ENCODE measurements at places on chromosomes 11 and 22.

DNA sequence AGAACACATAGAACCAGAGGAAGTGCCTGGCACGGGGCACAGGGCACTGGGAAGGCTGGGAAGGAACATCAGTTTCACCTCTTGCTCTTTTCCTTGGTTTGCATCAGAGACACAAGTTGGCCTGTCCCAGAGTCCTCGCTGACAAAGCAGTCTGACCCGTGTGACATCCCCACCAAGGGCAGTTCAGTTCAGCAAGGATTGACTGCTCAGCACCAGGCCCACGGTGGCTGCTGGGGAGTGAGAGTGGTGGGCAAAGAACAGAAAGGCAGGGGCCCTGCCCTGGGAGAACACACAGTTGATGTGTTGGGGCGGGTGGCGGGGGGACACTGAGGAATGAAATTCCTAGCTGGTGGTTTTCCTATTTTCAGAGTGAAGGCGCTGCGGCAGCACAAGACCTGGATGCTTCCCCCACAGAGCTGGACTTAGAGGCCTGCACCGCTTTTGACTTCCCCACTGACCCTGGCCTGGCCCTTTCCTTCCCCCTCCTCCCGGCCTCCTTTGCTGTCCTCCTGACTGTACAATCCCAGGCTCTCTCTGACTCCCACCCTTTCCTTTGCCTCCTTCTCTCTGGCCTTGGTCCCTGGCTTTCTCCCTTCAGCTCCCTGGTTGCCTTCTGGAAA, 2.2 kb upstream of the TMPRSS13 start:
- DNase-seq: no peak

DNA sequence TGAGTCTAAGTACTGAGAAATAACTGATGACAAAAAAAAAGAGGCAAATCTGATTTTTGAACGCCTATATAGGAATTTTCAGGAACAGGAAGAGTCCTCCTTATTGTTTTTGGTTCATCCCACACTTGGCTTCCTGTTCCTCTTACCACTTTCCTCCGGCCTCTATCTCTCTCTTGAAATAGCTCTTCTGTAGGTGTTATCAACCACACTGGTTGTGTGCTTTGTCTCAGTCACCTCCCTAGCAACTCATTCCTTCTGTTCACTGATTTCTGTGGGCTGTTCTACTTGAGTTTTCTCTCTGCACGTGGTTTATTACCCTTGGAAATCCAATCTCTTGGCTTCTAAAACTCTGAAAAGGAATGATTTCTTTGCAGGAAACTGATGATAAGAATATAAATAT, 78.7 kb upstream of the C11orf87 start:
- DNase-seq: no peak

DNA sequence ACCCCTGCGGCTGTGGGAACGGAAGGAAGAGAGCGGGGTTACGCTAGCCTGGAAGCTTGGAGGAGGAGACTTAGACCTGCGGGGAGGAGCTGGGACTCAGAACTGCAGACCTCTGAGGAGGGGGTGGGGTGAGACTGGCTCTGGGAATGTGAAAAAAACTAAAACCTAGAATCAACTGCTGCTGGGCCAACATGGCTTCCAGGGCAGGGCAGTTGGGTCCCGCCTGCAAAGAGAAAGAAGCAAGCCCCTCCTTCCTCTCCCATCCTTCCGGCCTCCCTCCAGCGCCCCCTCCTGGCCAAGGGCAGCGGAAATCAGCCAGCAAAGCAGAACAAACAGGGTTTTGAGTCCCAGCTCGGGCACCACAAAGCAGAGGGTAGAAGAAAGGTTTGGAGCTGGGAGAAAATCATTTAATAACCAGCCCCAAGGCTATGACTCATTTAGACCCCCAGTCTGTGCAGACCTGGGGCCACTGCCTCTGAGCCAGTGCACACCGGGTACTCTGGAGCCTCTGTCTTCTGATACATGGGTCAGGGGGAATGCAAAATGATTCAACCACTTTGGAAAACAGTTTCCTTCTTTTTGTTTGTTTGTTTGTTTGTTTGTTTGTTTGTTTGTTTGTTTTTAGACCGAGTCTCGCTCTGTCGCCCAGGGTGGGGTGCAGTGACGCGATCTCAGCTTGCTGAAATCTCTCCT, 7.3 kb upstream of the NCF4 start:
- peak; percentile 88 for DNase-seq

DNA sequence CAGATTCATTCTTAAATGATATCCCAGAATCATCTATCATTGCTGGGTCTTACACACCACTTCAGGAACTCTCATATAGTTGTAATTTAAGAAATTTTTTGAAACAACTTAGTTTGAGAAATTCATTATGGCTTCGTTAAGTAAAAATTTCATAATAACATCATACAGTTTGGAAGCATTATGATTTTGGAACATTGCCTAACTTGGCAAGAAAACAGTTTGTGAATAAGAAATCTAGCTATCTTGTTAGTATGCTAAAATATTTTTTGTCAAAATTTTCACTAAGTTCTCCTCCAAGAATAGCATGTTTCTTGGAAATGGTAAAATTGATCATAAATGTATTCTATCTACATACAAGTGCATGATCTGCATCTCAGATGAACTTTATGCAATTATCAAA, 217.7 kb downstream of the CNTN5 start:
- DNase-seq: no peak

- peak; percentile 60 for DNase-seq
Measured at GRCh38 chr11:46889689-46890475, 28.5 kb downstream of the LRP4 start.

DNA sequence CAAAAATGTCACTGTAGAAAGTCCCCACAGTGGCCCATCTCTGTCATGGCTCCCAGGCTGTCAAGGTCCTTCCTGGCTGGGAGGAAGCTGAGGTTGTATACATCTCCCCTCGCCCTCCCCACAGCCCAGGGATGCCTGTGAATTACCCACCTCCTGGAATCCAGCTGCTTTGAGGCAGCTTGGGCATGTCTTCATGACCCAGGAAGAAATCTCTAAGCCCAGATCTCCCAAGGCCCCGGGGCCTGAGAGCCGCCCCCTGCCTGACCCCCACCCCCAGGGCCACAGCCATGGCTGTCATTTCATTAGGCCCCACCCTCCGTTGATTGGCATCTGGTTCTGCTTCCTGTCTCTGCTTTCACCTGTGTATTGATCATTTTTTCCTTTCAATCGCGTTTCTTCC, 207.5 kb downstream of the TBC1D22A start:
- no peak for DNase-seq

DNA sequence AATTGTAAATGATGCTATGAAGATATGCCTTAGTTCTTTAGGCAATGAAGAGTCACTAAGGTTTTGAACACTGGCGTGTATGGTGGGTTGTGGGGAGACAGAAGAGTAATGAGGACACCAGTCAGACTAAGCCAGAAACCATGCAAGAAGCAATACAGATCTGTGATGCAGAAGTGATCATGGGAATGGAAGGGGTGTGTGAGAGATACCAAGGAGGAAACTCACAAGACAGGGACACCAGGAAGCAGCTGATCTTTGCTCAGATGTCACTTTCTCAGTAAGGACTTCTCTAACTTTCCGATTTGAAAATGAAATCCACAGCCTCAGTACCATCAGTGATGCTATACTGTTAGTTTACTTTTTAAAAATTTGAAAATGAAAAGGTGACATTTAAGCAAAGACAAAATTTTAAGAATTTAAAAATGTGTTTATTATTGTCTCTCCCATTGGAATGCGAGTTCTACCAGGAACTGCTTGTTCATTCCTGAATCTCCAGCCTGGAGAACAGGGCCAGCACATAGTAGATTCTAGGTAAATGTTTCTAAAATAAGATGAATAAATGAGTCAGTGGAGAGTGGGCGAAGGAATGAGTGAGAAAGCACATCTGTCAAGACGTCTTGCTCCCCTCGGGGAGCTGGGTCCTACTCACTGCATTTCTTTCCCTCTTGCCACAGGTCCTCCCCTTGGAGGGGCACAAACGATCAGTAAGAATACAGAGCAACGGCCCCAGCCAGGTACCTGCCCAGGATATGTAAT, 60.4 kb downstream of the KCNJ1 start:
- DNase-seq: no peak

DNA sequence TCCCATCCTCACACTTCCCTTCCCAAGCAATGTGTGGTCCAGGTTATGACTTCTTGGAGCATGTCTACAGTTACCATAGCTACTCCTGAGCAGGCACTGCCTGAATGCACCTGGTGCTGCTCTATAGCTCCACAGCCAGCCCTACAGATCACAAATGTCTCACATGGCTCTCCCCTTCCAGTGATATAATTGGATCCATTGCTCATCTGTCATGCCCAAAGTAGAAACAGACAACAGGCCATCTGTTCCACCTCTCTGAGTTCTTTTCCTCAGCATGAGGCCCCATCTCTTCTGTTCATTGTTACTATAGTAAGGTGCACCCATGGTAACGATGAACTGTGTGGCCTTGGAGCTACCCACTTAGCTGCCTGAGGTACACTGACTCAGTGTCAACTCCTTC, 320.3 kb upstream of the ZC3H12C start:
- DNase-seq: no peak

DNA sequence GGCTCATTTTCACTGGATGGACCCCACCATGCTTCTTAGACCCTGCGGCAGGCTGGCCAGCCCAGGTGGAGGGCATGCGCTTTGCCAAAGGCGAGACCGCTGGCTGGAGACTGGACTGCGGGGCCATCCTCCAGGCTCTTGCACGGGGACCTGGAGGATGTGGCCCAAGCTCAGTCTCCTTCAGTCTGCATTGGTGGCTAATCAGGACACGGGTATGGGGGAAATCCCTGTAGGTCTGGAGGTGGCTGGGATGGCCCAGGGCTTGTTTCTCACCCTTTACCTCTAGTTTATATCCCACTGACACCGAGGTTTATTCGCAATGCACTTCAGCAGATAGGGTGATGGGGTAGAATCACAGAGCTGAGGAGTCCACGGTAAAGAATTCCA, 45.0 kb downstream of the BCR start:
- DNase-seq: no peak
